ENCODE measurements at places on chromosomes 3 and 15. TPM values are rescaled to one million over a fixed set of nuclear protein-coding genes. Genes with fewer than 3 reads are reported as not detected.

DNA sequence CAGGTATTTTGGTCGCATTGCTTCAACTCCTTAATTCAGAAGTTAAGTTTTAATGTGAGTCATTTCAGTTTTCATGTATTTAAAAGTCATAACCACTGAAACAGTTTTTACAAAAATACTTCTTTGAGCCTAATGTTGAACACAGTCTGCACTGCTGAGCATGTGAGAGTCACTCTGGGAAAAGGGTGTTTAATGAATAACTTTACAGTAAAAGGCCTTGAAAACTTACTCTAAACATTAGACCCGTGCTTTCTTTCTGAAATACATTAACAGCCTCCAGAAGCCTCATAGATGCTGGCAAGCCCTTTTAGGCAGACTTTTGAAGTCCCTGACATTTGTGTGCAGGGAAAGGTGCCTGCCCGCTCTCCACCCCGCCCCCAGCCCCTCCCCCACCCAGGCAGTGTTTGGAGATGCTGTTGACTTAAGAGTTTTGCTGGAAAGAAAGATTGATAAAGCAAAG, 68.9 kb upstream of the NR2F2 start:
- no peak for DNase-seq

GRCh38 chr3:23575697-23576096, 230.1 kb upstream of the UBE2E1 start:
- no peak for DNase-seq

COL6A5 gene
- total RNA-seq = not detected

TEX55 gene
- not detected for total RNA-seq

DNA sequence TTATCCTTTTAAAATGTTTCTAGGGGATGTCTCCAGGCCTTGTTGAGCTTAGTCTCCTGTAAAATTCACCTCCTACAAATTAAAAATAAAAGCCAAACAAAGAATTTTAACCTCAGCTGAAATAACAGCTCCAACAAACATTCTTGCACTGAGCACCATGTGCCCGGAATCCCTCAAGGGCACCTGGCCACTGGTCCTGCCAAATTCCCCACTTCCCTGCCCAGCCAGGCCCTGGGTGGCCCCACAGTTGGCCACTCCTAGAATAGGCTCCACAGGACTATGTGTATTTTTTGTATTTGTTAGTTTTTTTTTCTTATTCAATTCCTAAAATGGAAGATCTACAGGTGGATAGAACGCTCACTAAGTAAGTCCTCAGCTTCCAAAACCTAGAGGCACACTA, 33.1 kb upstream of the PLA2G4E start:
- DNase-seq = no peak

TRPM1 gene
- total RNA-seq = not detected

SPESP1 gene
- total RNA-seq = 4.1 TPM

DNA sequence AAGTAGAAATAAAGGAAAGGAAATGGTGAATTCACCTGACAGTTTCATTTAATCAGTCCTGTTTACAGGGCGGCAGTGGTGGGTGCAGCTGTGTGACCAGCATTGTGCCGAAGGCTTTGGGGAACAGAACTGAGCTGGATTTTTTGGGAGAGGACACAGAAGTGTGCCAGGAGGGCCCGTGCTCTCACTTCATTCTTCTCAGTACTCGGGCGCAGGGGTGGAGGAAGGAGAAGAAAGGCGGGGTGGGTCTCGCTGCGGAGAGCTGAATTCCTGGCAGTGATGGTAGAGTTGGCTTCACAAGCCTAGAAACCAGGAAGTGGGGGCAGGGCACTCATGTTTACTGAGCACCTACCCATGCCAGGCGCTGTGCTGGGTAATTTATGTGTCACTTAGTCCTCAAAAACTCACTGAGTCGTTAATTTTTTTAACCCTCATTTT, 64.6 kb downstream of the CRTC3 start:
- peak; percentile 77 for DNase-seq

DNA sequence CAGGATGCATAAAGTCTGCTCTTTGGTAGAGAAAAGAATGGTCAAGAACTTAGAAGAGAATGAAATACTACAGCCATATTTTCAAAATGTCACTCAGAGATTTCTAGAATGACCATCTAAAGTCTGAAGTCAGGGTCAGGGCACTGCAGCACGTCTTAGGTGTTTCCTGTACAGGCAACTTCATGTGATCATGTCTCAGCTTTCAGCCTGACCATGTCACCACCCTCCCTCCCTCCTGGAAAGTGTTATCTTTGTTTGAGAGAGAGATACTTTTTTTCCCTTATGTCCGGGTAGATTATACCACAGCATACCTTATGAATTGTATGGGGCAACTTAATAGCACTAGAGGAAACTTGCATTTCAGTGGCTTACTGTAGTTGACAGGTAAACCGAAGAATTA, 558.0 kb upstream of the TGFBR2 start:
- no peak for DNase-seq

EIF4G1 gene
- total RNA-seq = 235 TPM

EPHA6 gene
- 0.56 TPM for total RNA-seq

TMEM39A gene
- total RNA-seq = 60.2 TPM

DNA sequence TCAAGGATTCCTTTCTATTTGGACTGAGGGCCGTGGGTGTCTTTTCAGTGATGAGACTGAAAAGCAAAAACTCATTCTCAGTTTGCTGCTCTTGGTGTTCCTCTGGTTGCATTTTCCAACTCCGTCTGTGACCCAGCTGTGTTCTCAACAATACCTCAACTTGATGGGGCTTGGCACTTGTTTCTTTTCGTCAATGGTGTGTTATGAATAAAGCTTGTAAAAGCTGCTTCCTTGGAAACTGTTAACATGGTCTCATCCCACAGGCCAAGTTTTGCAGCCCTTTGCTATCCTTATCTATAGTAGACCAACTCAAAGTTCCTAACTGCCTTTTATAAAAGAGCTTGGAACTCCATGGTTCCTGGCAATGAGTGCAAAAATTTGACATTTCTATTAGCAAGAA, 142.5 kb upstream of the UBE2E1 start:
- no peak for DNase-seq

- no peak for DNase-seq
Measured at GRCh38 chr15:39888809-39889208, 31.3 kb downstream of the GPR176 start.

SLC6A11 gene
- not detected for total RNA-seq

CCDC50 gene
- total RNA-seq = 117 TPM

CPLX3 gene
- total RNA-seq = not detected

CAMKV gene
- total RNA-seq = not detected

- DNase-seq = no peak
Measured at GRCh38 chr15:59993950-59994401, 10.1 kb upstream of the FOXB1 start.

CAND2 gene
- 2.2 TPM for total RNA-seq

LINGO1 gene
- 0.36 TPM for total RNA-seq

CCDC39 gene
- not detected for total RNA-seq

DNA sequence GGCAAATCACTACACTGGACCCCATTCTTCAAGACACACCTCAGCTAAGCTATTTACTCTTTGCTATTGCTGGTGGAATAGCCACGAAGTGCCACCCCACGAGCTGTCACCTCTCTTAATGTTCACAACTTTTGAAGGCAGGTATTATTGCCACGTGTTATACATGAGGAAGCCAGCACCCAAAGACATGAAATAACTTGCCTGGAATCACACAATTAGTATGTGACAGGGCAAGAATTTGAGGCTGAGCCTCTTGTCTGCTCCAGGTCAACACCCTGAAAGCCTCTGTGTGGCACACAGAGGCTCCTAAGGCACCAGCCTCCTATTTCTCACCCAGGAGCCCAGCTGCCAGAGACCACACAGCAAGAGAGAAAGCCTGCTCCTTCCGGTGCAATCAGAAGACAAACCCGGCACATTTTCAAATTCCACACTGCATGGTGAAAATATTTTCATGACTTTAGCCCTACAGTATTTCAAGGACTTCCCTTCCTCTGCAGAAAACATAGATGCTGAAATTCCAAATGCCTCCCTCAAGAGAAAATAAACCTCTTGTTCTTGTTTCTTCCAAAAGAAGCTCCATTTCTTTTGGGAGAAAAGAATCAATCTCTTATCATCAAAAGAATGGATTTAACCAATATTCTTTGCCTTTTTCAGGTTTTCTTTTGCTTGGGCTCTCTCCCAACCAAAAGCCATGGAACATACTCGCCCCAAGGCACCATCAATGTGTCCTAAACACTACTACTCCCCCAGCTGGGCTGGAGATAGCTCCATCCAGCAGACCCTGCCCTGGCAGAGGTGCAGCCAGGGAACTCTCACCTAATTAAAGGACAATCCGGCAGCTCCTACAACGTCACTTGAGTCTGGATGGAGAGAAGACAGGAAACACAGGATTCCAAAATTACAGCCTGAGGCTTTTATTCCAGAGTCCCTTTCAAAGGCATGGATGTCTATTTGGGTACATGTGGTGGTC, 84.7 kb upstream of the THBS1 start:
- no peak for DNase-seq

AMOTL2 gene
- 120 TPM for total RNA-seq

GRCh38 chr3:4520033-4520816, 27.1 kb downstream of the ITPR1 start:
- no peak for DNase-seq

GASK1A gene
- 4.9 TPM for total RNA-seq

DNA sequence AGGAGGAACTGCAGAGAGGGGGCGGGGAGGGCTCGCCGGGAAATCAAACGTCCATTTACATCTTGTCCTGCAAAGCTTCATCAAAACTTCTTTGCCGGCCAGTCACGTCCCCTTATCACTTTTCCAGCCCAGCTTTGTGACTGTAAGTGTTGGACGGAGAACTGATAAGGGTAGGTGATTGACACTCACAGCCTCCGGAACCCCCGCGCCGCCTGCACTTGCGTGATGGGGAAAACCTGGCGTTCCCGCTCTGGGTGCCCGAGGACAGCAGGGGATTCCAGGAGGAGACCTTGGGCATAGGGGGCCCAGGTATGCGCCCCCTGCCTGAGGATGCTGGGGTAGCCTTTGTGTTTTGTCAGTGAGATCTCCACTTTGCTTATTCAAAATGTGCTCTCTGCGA, 72.8 kb upstream of the ANKRD34C start:
- DNase-seq = no peak

DNA sequence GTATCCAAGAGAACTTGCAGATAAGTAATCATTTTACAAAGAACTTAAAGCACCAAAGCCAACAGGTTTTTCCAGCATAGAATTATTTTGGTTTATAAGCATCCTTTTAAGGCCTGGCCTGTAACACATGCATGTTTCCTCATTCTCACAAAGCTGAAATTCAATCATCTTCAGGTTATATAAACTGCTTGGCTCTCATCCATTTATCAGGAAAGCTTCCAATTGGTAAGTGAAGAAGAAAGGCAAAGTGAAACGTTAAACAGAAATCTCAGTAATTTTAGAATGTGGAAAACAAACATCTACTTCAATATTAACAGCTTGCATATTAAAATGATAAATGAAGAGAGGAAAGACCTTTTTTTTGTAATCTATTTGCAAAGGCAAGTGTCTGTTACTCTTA, 1.6 kb downstream of the SERP1 start:
- DNase-seq = no peak

CACNA2D2 gene
- total RNA-seq = 0.96 TPM

CCR9 gene
- total RNA-seq = not detected

DNA sequence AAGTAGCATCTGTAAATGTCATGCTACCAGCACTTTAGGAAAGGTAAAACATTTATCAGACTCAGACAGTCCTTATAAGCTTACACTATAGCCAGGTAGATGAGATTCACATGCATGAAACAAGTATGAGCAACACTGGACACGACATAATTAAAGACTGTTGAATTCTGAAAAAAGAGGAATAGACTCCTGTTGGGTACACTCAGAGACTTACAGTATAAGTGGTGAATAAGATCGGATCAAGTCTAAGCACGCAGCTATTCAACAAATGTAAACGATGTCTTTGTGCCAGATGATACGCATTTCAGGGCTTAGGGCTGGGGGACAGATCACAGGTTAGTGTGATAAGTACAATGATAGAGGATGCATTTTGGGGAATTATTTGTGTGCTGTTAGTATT, 43.2 kb upstream of the SPPL2A start:
- DNase-seq = no peak

GRCh38 chr15:40286061-40286532, 3.2 kb upstream of the ANKRD63 start:
- no peak for DNase-seq

DNA sequence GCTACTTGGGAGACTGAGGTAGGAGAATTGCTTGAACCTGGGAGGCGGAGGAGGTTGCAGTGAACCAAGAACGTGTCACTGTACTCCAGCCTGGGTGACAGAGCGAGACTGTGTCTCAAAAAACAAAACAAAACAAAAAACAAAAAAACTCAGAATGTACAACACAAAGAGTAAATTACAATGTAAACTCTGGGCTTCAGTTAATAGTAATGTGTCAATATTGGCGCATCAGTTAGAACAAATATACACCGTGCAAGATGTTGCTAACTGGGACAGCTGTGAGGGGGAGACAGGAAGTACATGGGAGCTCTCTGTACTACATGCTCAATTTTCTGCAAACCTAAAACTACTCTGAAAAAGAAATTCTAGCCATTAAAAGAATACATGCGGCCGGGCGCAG, 23.5 kb upstream of the TRPM1 start:
- no peak for DNase-seq

GRCh38 chr3:175648899-175649298, 789.8 kb downstream of the NAALADL2 start:
- DNase-seq = no peak

DNA sequence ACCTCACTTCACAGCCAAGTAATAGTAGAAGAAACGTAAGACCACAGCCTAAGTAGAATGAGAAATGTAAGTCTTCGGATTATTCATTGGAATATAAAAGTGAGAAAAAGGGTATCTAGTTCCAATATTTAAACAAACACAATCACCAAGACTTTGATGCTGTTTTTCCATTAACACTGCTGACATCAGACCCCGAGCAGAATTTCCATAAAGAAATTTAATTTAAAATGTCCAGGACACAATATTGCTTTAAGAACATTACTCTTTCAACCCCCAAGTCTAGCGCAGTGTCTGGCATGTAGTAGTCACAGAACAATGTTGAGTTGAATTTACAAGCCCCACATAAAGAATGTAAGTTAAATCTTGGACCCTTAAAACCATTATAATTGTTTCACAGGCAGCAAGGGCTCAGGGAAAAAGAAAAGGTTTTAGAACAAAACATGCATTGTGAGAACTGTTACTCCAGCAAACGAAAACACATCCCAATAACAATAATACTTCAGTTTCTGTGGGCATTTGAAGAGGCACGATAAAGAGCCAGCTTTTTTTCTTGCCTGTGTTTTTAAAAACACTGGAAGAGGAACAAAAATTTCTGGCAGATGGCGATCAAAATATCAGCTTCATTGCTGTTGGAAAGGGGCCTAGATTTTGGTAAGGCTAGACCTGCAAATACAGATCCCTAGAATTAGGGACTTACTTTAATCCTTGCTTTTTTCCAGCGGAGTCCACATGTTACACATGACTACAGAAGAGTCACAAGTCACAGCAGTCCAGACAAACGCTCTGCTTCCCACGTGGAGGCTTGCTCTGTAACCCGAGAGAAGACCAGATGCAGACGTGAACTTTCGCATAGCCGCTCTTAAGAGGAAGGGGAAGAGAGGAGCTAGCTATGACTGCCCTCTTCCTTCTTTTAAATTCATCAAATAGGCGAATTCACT, 77.9 kb upstream of the IGSF10 start:
- no peak for DNase-seq

- DNase-seq = no peak
Measured at GRCh38 chr3:195873971-195874370, 34.4 kb downstream of the TNK2 start.
